ENCODE measurements at places on chromosomes 1 and 21.
A peak's percentile ranks its signal among the peaks of the same experiment; 100 is the strongest.

DNA sequence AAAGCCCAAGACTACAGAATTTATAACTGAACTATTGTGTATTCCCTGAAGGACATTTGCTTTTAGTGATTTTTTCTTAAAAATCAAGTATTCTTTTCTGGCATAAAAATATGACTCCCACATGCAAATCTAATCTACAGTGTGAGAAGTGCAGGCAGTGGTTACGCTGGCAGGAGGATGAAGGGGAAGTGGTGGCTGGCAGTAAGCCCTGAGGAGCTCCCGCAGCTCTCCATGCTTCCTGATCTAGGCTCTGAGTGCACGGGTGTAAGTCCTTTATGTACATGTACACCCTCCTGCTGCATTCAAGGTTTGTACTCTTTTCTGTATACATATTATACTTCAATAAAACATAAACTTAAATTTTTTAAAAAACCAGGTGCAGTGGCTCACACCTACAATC, 67.5 kb upstream of the PRDX6 start:
- peak; percentile 93 for DNase-seq

- DNase-seq = no peak
Observed at GRCh38 chr1:147168626-147169058, 3.6 kb downstream of the PRKAB2 start.

GRCh38 chr1:102431253-102431652, 434.5 kb upstream of the OLFM3 start:
- DNase-seq = no peak

DNA sequence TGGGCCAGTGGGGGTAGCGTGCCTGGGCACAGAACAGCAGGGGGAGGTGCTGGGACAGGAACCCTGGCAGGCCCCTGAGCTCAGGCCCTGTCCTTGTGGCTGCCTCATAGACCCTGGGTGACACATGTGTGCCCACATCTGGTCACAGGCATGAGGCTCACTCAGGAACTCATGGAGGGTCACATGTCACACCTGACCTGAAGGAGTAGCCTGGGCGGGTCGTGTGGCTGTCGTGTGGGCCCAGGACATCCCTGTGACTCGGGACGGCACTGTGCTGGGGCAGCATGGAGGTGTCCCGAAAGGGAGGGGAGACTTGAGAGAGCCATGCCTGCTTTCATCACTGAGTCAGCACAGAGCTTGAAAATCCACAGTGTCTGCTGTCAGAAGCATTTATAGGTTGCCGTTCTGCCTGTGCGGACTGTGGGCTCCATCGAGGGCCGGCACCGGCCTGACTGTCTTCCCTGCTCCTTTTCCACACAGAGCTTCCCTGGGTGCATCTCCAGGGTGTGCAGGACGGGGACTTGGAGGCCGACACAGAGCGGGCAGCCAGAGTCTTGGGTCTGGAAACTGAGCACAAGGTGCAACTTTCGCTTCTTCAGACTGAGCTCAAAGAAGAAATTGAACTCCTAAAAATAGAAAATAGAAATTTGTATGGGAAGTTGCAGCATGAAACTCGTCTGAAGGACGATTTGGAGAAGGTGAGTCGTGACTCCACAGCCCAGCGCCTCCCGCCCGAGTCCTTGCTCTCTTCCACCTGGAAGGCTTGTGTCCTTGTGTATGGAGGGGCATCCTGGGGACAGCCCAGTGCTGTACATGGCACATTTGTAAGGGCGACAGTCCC, 32.8 kb downstream of the PCNT start:
- no peak for DNase-seq

DNA sequence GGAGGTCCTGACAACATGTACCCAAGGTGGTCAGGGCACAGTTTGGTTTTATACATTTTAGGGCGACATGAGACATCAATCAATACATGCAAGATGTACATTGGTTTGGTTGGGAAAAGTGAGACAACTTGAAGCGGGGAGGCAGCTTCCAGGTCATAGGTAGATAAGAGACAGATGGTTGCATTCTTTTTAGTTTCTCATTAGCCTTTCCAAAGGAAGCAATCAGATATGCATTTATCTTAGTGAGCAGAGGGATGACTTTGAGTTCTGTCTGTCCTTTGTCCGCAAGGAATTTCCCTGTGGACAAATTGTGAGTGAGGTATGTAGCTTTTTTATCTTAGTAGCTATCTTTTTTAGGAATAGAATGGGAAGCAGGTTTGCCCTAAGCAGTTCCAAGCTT, 10.5 kb upstream of the RBM15 start:
- DNase-seq = no peak

DNA sequence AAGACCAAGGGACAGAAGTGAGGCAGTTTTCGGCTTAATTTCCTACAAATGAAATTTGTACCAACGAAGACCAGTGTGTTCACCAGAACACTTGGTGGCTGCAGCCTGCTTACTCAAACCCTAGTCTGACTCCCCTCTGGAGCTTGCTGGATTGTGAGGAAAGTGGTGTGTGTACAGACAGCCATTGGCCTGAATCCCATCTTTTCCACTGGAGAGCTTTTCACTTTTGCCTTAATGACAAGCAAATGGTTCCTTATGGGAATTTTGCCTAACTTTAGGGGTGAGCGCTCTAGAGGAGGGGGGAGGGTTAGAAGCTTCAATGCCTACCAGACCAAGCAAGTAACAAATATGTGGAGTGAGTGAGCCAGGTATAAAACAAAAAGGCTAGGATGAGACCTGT, 17.3 kb downstream of the METTL13 start:
- DNase-seq = no peak

- DNase-seq = no peak
Observed at GRCh38 chr1:234972411-234973191, 156.0 kb downstream of the TOMM20 start.

- no peak for DNase-seq
Observed at GRCh38 chr1:29258189-29258975, 22.1 kb downstream of the PTPRU start.

- no peak for DNase-seq
Observed at GRCh38 chr1:20733360-20733975, 965 bp upstream of the SH2D5 start.

GRCh38 chr1:46204406-46204742, 1.2 kb downstream of the LURAP1 start:
- DNase-seq = no peak

DNA sequence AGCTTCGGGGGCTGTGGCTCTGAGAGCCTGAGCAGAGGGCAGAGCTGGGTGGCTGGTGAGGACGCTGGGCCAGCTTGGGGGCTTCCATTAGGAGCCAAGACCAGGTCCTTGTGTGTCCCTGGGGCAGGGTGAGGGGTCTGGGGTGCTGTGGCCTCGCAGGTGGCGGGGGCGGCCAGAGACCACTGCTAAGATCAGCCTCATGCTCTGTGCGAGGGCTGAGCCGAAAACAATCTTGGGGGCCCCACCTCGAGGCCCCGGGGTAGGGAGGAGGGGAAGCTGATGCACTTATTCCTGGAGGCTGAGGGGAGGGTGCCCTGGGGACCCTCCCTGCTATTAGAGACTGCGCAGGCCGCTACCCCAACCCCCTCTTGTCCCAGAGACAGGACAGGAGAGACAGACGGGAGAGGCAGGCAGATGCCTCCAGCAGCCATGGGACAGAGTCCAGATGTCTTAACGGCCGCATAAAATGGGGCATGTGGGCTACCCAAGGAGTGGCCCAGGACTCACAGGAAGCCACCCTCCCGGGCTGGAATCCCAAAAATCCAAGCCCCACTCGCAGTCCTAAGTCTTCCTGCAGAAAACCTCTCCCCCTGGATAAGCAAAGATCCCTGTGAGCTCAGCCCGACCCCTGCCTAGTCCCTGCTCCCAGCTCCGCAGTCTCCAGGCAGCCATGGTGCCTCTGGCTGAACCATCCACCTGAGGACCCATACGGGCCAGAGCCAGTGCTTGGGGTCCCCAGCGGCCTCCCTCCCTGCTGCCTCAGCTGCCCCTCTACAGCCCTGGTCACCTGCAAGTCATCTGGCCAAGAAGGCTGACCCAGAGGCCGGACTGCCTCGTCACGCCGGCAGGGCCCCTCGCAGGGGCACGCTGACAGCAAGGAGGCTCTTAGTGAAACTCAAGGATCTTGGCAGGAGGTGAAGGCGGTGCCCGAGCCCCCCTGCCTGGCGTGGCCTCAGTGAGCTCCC, 43.6 kb upstream of the COL18A1 start:
- DNase-seq = no peak

DNA sequence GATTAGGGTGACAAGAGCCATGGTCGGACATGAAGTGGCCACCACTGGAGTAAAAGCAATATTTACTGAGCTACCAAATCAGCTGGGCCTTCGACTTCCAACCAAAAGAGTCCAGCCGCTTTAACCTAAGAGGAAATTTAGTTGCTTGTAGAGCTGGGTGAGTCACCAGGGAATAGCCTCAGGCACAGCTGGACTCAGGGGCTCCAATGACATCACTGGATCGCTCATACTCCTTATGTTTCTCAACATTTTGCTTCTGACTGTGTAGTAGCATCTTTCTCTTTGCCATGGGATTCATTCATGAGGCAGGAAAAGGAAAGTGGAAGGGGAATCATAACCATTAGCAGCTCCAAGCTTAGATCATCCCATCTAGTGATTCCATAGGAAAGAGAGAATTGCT, 664.4 kb downstream of the MATN1 start:
- peak; percentile 78 for DNase-seq

- DNase-seq = peak; percentile 87
Observed at GRCh38 chr1:1021010-1021919, 1.3 kb downstream of the AGRN start.

DNA sequence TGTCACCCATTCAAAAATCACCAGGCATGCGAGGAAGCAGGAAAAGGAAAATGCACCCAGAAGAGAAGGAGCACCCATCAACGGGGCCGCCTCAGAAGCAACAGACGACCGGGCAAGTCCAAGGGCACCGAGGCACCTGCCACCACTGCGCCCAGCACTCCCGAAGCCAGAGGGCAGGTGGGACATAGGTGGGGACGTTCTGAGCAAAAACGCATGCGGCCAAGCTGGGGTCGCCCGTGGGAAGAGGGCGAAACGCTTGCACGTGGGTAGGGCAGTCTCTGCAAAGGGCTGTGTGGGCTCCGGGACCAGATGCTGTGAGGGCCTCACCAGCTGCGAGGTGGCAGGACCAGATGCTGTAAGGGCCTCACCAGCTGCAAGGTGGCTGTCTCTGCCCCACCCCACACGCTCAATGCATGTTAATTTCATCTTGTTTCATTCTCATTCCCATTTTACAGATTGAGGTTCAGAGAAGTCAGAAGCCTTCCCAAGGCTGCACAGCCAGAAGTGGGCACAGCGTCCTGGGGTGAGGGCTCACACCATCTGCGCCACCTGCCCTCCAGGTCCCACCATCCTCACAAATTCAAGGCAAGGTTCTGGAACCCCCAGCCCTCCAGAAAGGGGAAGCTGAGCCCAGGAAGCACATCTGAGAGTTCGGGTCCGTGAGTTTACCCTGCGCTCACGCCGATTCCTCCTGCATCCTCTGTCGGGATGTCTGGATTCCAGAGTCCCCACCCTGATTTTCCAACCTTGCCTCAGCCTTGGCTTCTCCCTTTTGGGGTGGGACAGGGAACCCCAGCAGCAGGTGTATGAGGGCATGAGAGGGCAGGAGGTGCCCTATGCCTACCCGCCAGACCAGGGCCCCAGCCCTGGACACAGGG, 8.2 kb upstream of the SAMD11 start:
- no peak for DNase-seq

- DNase-seq = peak; percentile 79
Observed at GRCh38 chr1:211648336-211648735, 27.1 kb downstream of the NEK2 start.

GRCh38 chr1:197463142-197463541, 195.1 kb downstream of the CRB1 start:
- no peak for DNase-seq

- DNase-seq = no peak
Observed at GRCh38 chr21:18269856-18270255, 25.2 kb downstream of the CHODL start.

GRCh38 chr1:156658945-156659574, 17.1 kb downstream of the BCAN start:
- DNase-seq = no peak

DNA sequence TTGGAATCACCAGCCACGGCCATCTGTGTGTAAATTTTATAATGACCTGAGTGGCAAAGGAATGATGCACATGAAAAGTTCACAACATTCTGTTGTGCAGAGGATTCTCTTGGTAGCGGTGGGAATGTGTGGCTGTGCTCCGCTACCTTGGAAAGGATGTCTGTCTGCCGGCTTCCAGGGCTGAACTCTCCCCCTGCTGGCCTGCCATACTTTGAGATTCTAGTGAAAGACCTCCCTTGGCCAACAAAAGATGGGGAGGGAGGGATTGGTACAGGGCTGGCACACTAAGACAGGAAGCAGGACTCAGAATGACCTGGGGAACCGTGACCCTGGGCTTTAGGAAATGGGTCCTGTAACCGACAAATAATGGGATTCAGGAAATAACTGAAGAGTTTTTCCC, 194.5 kb upstream of the PLD5 start:
- no peak for DNase-seq

- DNase-seq = no peak
Observed at GRCh38 chr1:55773211-55773940, 558.2 kb upstream of the USP24 start.

GRCh38 chr1:55375617-55376258, 160.6 kb upstream of the USP24 start:
- no peak for DNase-seq

DNA sequence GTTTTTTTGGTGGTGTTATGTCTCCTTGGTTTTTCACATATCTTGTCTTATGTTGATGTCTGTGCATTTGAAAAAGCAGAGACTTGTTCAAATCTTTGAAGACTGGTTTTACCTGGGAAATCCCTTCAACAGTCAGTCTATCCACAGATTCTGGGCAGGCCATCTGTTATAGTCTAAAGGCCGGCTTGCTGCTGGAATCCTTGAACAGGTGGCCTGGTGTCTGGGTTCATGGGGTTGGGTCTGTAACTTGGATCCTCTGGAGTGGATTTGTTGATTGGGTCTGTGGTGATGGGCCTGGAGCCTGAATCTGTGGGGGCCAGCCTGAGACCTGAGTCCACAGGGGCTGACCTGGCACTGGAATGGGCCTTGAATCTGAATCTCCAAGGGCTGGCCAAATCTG, 12.2 kb downstream of the LORICRIN start:
- DNase-seq = no peak

DNA sequence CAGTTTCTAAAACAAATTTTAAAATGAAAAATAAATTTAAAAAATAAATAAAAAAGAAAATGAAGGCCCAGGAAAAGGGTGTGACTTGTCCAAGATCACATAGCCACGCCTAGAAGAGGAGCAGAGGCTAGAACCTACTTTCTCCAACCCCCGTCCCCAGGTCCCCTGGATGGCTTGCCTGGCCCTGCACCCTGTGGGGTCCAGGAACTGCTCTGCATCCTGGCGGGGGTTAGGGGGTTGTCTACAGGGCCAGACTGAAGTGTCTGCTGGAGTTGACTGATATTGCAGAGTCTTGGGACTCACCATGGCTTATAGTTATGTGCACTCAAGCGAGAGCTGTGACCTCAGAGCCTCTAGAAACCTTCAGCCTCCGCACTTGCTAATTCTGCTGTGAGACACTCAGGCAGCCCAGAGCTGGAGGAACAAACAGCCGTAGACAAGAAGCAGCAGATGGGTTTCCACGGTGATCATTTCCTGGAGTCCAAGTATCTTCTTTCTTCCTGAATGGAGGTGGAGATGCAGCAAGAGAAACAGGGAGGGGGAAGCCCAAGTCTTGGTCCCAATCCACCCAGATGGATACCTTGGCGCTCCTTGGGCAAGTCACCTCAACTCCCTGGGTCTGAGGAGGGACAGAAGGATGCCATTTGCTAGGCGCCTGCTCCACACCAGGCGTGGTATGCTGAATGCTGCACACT, 5.2 kb upstream of the EXTL1 start:
- no peak for DNase-seq

All from HT1080 (cell line).